ENCODE measurements at places on chromosomes 4 and X. TPM values are rescaled to one million over a fixed set of nuclear protein-coding genes. Genes with fewer than 3 reads are reported as not detected.

GDI1 gene
- total RNA-seq, result 130 TPM

EPHA5 gene
- total RNA-seq, result not detected

TRPC3 gene
- total RNA-seq, result not detected

GEMIN8 gene
- total RNA-seq, result 21.7 TPM

OTC gene
- total RNA-seq, result not detected

SLC38A5 gene
- 0.54 TPM for total RNA-seq

GRCh38 chrX:48022738-48023137 lies 15.9 kb downstream of the SPACA5 start:
- DNase-seq, result no peak

- DNase-seq, result no peak
Observed at GRCh38 chr4:86048426-86048825, 311.4 kb downstream of the MAPK10 start.

GRCh38 chrX:134013524-134013923 lies 28.1 kb upstream of the GPC3 start:
- DNase-seq, result no peak

DNA sequence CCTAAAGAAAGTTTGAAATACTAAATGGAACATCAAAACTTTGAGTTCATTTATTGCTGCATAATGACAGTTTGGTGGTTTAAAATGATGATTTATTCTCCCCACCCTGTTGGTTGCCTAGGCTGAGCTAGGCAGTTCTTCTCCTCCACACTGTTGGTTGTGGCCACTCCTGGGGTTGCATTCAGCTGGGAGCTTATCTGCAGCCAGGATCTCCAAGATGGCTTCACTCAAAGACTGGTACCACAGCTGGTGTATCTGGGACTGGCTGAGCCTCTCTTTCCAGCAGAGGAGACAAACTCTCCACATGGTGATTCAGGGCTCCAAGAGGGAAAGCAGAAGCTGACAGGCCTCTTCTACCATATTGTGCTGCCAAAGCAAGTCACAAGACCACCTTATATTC lies 33.1 kb downstream of the MSL3 start:
- DNase-seq, result no peak

DNA sequence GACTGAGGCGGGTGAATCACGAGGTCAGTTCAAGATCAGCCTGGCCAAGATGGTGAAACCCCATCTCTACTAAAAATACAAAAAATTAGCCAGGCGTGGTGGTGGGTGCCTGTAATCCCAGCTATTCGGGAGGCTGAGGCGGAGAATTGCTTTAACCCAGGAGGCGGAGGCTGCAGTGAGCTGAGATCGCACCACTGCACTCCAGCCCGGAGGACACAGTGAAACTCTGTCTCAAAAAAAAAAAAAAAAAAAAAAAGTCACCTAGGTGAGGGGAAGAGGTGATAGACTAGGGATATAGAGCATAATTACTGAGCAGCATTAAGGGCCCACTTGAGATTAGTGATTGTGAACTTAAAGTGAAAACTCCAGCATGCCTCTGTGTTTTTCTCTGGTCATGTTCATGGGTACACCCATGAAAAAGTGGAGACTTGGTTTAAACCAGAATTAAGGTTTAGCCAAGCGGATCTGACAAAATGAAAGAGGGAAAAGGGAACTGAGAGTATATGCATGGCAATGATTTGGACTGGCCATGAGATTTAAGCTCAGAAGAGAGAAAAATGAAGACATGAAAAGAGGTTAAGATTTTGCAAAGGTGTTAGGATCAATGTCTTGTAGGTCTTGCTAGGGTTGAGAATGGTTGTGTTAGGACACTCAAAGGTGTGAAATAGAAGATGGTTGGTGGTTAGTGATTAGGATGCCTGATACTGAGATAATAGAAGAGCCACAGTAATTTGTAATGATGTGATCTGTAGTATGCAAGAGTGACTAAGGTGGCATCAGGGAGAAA lies 105.0 kb downstream of the RAB28 start:
- no peak for DNase-seq

- no peak for DNase-seq
Observed at GRCh38 chr4:47415719-47416118, 47.8 kb downstream of the COMMD8 start.

- no peak for DNase-seq
Observed at GRCh38 chr4:113325876-113326615, 276.6 kb downstream of the ANK2 start.

DNA sequence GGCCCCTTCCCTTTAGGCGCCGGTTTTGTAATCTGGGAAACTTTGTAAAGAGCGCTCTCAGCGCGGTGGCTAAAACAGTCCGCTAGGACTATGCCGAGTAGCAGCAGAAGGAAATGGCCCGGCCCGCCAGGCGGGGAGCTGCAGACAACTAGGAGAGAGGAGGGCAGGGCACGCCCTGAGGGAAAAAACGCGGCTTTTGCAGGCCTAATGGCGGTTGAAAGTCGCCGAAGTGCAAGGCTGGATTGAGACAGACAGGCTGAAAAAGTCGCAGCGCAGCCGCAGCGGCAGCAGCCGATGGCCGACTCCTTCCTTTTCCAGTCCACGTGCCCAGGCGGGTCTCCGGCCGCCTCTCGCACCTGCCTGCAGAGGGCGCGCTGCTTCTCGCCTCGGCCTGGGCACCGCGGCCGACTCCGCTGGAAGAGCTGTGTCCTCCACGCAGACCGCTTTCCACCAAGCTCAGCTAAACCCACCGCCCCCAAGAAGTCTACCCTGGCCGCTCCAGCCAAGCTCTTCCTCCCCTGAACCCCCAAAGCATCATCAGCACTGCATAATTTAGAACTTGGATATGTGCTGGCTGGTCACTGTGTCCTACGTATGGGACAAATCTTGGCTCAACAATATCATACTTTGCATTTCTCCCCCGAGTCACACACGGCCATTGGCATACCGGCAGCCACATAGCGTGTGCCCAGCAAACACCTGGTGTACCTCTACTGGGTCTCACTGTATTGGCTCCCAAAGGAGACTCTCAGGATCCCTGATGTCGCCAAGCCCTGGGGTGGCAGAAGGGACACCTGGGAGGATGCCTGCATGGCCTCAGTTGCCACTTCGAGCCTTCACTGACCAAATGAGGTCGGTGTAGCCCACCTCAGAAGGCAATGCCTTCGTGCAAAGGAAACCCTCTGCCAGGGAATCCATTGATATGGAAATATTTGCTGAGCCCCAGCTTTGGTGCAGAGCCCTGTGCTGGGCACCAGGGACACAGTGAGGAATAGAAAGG lies 14.5 kb downstream of the SLC25A5 start:
- peak; percentile 80 for DNase-seq

DNA sequence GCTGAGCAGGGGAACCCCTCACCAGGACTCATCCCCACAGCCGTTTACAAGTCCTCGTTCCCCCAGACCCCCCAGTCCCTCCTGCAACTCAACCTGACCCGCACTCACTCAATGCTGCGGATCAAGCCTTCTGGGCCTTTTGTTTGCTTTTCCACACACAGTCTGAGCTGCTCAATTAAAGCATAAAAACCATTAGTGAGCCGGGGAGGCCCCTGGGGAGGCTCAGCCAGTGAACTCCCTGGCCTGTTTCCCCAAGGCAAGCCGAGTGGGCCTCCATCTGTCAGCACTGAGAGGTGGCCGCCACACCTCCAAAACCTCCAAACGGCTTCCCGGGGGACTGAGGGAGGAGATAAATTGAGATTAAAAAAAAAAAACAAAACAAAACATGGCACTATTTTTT lies 158.5 kb downstream of the SHOX start:
- DNase-seq, result no peak

DNA sequence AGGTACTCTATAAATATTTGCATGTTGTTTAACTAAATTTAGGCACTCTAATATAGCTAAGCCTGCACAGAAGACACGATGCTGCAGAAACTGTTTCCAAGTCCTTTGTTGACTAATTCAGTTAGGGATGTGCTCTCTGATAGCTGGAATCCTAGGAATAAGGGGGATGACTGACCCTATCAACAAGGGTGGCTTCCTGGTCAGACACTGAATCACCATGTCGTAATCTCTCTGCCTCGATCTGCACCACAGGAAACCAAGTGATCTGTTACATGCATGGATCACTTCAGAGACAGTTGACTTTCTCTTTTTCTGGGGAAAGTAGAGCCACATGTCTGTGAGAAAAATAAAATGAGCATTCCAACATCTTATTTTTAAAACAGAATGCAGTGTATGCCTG lies 169.1 kb downstream of the GUCY2F start:
- DNase-seq, result no peak

GRCh38 chr4:1291091-1291490 lies 1.4 kb downstream of the MAEA start:
- DNase-seq, result no peak

- no peak for DNase-seq
Observed at GRCh38 chr4:150315691-150316090, 237.4 kb downstream of the DCLK2 start.

DNA sequence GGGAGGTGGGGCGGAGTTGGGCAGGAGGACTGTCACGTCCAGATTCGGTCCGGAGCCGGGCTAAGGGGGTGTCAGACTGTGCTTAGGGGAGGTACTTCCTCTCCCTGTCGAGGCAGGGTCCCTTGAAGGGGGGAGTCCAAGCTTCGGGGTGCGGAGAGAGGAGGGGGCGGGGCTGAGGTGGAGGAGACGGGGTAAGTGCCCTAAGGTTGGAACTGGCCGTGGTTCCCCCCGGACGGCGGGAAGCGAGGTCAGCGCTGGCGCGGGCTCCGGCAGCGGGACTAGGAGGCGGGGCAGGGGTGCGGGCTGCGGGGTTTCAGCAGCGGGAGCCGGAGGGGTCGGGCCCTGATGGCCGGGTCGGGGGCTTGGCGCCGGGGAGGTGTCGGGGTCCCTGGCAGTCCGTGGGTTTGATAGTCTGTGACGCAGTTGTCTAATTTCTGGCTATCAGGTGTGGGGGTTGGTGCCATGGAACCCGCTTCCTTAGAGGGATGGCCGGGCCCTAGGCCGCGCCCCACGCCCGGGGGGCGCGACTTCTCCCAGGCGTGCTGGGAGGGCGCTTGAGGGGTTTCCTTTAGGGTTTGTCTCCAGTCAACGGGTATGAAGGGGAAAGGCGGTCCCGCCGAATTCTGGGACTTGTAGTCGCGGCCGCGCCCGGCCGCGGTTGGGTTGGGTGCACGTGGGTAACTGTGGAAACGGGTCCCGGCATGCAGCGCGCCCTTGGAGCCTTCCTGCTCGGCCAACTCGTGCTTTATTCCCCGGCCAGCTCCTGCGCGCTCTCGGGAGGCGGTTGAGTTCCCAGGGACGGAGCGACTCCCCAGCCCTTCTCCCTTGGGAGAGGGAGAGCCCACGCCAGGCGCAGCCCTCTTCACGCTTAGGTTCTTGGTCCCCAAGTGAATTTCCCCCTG lies 1.5 kb downstream of the DCUN1D4 start:
- DNase-seq, result peak; percentile 84

DNA sequence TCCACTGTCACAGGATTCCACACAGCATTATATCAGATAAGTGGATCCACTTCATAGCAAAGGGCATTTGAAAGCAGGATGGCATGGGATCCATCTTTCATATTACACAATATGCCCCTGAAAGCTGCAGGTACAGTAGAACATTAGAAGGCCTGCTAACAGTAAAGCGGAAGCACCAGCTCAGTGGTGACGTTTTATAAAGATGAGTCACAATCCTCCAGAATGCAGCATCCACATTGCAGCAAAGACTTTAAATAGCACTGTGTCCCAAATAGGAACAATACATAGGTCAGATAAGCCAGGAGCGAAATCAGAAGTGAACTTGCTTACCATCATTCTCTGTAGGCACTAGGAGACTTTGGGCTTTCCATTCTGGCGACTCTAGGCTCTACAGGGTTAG lies 609.5 kb upstream of the FAT1 start:
- DNase-seq, result no peak

DNA sequence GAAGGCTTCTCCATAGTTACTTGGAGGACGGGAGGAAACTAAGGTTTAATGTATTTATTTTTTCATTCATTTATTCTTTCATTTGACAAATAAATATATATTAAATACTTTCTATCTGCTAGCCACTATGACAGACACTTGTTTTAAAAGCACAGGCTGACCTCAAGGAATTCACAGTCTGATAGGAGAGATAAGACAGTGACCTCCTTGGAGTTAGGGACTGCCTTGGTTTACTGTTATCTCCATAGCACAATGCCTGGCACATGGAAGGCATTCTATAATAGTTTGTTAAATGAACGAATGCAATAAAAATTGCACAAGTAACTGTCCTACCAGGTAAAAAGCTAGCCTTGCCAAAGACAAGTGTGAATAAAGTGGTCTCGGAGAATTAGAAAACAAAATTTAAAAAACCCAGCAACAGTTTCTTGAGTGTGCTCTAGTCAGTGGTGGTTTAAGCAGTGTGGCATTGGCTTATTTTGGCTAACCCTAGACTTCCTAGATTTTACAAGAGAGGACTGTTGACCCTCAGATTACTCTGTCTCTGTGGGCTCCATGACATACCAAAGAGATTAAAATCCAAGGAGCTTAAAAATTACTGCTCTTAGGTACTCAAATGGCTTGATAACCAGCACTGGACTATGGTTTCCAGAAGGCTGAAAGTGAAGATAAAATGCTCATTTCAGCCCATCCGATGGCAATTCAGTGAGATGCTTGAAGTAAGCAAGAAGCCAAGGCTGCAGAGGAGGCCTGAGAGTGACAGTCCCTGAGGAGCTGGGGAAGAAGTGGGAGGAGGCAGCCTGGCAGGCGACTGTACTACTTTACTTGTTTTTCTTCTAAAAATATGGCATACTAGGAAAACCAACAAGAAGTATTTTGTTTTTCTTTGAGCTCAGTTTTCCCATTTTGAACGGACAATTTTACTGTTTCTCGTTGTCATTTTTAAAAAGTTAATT lies 9.6 kb downstream of the AFP start:
- DNase-seq, result no peak

GRCh38 chrX:131262200-131262599 lies 26.9 kb downstream of the IGSF1 start:
- no peak for DNase-seq

GRCh38 chr4:185872747-185873380 lies 60.9 kb upstream of the SORBS2 start:
- no peak for DNase-seq

- no peak for DNase-seq
Observed at GRCh38 chr4:123848606-123849005, 452.0 kb downstream of the SPRY1 start.

- no peak for DNase-seq
Observed at GRCh38 chr4:122548452-122548851, 72.4 kb downstream of the IL21 start.

- DNase-seq, result no peak
Observed at GRCh38 chr4:75042601-75043208, 109.8 kb downstream of the PARM1 start.

DNA sequence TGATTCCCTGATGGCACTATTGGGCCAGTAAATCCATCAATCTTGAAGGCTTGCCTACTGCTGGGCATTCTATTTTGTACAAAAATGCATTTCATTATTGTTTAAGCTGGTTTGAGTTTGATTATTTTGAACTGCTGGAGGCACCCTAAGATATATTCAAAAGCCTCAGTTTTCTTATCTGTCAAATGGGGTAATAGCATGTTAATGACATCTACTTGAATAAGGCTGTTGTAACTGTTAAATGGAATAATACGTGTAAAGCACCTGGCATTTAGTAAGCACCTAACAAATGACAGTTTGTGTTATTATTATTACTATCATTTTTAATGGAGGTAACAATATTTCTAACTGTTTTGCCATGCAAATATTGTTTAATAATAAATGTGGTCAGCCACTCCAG lies 6.9 kb upstream of the SMIM43 start:
- no peak for DNase-seq

Measured in Calu3 (cell line).